ENCODE measurements at places on chromosomes 3 and 15. TPM values are rescaled to one million over a fixed set of nuclear protein-coding genes. Genes with fewer than 3 reads are reported as not detected.

DNA sequence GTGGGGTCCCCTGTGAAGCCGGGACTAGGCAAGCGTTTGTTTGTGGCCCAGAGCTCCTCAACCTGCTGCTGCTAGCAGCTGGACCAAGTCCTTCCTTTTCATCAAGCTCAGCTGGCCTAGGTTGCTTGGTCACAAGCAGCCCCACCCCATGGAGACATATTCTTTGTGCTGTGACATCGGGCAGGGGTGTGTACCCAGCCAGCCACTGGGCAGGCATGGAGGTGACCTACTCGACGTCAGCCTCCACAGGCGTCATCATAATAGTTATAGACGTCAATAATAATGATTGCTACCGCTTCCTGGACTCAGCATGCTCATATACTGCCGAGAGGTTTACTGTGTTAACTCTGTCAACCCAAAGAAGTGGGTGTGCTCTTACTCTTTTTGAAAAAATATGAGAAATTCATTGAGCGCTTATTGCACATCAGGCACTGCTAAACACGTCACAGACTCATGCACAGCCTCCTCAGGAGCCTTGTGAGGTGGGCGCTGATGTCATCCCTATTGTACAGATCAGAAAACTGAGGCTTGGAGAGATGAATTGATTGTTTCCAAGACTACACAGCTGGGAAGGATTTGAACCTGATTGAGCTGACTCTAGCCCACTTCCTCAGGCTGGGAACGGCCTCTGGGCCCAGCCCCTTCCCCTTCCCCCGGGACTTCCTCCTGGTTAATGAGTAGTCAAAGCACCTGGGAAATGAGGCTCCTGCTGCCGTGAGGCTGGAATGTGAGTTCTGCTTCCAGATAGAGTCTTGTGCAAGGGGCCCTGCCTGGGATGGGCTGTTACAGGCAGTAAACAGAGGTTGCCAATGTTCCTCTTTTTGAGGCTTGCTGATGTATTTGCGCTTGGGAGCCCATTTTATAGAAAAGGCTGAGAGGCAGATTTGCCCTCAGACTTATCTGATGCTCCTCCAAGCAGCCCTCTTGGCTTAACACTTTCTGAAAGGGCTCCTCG, 16.2 kb downstream of the SLC6A6 start:
- no peak for DNase-seq

DCBLD2 gene
- 27.4 TPM for total RNA-seq

TMEM45A gene
- 15.4 TPM for total RNA-seq

HYKK gene
- 28.5 TPM for total RNA-seq

GRCh38 chr3:154214306-154214705, 93.1 kb downstream of the ARHGEF26 start:
- no peak for DNase-seq

- no peak for DNase-seq
Observed at GRCh38 chr3:69142090-69142489, 19.7 kb upstream of the LMOD3 start.

GRCh38 chr3:114011059-114011797, 45.1 kb downstream of the CCDC191 start:
- no peak for DNase-seq

DNA sequence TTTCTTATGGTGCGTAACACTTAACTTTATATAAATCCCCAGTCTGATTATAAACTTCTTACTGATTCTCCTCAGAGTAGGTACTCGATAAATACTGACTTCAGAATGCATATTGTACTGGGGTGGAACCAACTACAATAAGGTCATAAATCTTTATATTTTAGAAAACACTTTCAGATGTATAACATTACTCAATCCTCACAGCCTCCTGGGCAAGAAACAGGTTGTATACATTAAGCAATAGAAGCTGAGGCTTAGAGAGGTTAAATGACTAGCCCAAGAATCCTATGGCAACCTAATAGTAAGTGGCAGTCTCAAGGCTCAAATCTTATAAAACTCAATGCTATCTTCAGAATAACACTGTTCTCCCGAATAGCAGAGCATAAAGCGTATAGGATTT, 9.1 kb downstream of the VPS13C start:
- DNase-seq, result no peak

GABRA5 gene
- total RNA-seq, result not detected

GRCh38 chr15:31268911-31269784, 57.5 kb upstream of the KLF13 start:
- DNase-seq, result no peak

- DNase-seq, result peak; percentile 17
Observed at GRCh38 chr3:159260049-159260662, 458.3 kb downstream of the MFSD1 start.

THRB gene
- 4.6 TPM for total RNA-seq

GRCh38 chr3:117955196-117955595, 1079.5 kb downstream of the IGSF11 start:
- DNase-seq, result no peak

ADCY5 gene
- 21.1 TPM for total RNA-seq

PRR20G gene
- not detected for total RNA-seq
